ENCODE measurements at places on chromosomes 5 and 9.

- no peak for DNase-seq
These were observed 15.3 kb downstream of the LHX3 start for GRCh38 chr9:136189394-136190236.

GRCh38 chr5:170571281-170571731 lies 67.5 kb downstream of the KCNIP1 start:
- no peak for DNase-seq

DNA sequence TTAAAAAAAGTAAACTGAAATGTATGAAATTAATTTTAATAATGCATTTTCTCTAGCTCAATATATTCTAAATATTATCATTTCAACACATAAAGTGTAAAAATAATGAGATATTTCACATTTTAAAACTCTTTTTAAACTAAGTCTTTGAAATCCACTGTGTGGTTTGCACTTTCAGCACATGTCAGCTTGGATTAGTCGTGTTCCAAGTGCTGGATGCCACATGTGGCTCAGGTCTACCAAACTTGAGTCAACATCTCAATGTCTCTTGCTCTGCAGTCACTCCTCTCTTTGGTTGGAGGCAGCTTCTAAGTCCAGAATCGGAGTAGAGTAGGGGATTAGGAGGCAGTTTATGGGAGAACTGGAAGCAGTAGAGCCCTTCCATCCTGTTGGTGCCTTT lies 173.7 kb upstream of the ANKRD55 start:
- no peak for DNase-seq

DNA sequence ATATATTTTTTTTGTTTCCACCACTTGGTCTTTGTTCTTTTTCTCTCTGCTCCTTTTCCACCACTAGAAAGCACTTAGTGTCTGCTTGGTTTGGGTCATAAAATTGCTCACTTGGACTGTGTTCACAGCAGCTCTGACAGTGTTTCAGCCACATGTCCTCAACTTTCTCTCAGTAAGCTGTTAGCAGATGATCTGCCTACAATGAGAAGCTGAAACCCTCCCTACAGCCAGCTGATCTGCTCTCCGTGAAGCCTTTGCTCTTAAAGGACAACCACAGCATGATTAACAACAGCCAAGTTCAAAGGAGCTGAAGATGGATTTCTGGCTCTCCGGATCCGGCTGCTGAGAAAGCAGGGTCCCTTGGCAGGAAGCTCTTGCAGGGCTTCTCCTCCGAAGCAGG lies 31.6 kb downstream of the PRLR start:
- DNase-seq = no peak

GRCh38 chr5:92580814-92581213 lies 1000.2 kb downstream of the NR2F1-AS1 start:
- no peak for DNase-seq

- no peak for DNase-seq
These were observed 10.8 kb downstream of the UBLCP1 start for GRCh38 chr5:159273923-159274322.

DNA sequence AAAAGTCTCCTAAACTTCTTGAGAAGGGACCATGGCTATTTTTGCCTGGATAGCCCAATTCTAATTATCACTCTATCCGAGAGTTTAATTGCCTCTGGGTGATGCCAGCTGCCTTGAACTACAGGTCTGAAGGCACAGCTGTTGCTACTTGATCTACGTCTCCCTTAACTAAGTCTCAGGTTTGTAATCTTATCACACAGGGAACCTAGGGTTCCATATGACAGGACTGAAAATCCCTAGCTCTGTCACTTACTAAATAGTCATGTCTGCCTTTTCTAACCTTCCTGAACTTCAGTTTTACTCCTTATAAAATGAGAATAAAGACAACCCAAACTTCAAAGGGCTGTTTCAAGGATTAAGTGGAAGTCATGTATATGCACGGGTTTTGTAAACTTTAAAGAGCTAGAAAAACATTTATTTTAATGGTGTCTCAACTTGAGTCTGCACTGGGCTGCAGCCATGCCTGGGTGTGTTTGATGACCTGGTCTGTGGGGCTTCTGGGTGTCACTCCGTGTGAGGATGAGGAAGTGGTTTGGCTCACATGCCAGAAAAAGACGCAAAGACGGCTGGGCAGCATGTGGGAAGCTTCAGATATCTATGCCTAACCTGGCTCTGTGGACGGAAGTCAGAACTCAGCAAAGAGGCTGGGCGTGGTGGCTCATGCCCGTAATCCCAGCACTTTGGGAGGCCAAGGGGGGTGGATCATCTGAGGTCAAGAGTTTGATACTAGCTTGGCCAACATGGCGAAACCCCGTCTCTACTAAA lies 129.3 kb upstream of the SLC44A1 start:
- DNase-seq = peak; percentile 12

DNA sequence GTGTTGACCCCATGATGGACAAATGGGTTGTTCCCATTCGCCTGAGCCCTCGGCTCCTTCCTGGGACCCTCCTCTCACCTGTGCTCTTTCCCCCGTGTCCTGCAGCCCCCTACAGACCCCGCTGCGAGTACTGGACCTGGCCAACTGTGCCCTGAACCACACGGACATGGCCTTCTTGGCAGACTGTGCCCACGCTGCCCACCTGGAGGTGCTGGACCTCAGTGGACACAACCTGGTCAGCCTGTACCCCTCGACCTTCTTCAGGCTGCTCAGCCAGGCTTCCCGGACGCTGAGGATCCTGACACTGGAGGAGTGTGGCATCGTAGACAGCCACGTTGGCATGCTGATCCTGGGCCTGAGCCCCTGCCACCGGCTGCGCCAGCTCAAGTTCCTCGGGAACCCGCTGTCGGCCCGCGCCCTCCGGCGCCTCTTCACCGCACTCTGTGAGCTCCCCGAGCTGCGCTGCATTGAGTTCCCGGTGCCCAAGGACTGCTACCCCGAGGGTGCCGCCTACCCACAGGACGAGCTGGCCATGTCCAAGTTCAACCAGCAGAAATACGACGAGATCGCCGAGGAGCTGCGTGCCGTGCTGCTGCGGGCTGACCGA lies 3.4 kb downstream of the LRRC14B start:
- no peak for DNase-seq

GRCh38 chr9:125822902-125823301 lies 75.7 kb downstream of the PBX3 start:
- peak; percentile 10 for DNase-seq
